CD4-positive, alpha-beta memory T cell (primary cell): ENCODE measurements at places on chromosomes 16 and 17.

- DNase-seq = no peak
Measured at GRCh38 chr17:69065113-69065512, 4.4 kb upstream of the ABCA9 start.

DNA sequence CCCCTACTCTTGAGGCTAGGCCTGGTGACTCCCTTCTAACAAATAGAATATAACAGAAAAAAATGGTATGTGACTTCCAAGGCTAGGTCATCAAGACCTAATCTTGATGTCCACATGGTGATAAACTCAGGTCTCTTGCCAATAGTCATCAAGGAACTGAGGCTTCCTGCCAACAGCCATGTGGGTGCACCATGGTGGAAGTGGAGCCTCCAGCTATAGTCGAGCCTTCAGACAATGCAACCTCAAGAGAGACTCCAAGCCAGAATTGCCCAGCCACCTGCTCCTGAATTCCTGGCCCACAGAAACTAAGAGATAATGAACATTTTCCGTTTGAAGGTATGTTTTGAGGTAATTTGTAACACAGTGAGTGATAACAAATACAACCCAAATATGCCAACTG lies 55.9 kb upstream of the SREBF1 start:
- no peak for DNase-seq

GRCh38 chr16:8725513-8726178 lies 51.2 kb downstream of the ABAT start:
- DNase-seq = no peak

DNA sequence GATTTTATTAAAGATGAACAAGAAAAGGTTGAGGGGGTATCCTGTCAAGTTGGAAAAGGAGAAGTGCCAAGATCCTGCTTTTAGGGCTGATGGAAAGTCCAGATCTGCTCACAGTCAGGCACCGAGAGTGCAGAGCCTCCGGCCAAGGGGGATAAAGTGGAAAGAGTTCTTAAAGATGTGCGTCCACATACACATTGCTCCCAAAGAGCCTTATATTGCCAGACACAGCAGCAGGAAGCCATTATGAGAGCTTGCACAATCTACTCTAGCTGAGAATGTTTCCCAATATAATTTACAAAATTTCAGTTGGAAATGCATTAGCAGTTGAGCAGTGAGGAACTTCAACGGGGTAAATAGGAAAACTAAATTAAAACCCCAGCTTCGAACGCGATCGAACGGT lies 95.6 kb downstream of the SALL1 start:
- no peak for DNase-seq

- no peak for DNase-seq
Measured at GRCh38 chr16:82761858-82762257, 135.1 kb downstream of the CDH13 start.
